ENCODE measurements at places on chromosomes 7 and 10.

DNA sequence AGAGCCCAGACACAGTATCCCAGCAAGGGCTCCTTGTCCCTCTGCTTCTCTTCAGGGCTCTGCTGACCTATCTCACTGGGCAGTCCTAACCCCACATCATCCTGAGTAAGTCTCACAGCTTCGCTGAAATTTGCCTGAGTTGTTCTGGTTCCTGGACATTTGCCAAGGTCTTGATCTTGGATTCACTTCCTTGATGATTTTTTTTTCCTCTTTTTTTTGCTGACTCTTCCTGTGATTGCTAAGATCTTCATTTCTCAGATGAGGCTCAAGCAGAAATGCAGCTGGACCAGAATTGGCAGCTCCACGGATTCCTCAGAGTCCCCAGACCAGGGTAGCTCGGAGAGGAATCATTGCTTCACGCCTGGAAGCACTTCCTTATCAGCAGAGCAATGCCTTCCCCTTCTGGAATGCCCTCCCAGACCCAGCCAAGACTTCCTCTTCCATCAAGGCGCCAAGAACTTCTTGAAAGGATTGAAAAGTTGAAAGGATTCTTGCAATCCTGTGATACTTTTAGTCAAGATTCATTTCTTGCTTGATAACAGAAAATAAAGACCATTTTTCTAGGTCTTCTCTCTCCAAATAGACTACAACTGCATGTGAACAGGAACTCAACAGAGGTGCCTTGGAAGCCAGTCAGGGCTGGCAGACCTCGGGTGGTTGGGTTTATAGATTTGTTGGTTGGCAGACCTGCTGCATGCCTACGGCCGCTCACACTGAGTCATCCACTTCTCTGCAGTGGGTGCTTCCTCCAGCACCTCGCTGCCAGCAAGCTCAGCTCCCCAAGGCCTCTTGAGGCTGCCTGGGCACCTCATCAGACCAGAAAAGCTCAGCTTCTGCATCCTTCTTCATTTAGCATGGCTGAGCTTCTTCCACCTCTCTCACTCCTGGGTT is 8.8 kb upstream of the AFAP1L2 start:
- H3K36me3 ChIP-seq = no peaks in the 10 kb centered on the region
- no peak overlapping the region for H3K4me3 ChIP-seq
- peak overlapping the region; percentile 24 for H3K27ac ChIP-seq
- H3K27me3 ChIP-seq = no peaks in the 10 kb centered on the region
- DNase-seq = no peak
- peaks cover 20% of the 10 kb centered on the region for H3K4me1 ChIP-seq

GRCh38 chr10:117518246-117518645 is 24.3 kb upstream of the EMX2 start:
- no peaks in the 10 kb centered on the region for H3K27me3 ChIP-seq
- peaks cover 4% of the 10 kb centered on the region for H3K4me1 ChIP-seq
- H3K36me3 ChIP-seq = no peaks in the 10 kb centered on the region
- no peak overlapping the region for H3K27ac ChIP-seq
- DNase-seq = peak; percentile 32

- no peaks in the 10 kb centered on the region for H3K36me3 ChIP-seq
- DNase-seq = no peak
- peak overlapping the region; percentile 92 for H3K27ac ChIP-seq
Observed at GRCh38 chr7:76364198-76364584, 5.4 kb upstream of the YWHAG start.

DNA sequence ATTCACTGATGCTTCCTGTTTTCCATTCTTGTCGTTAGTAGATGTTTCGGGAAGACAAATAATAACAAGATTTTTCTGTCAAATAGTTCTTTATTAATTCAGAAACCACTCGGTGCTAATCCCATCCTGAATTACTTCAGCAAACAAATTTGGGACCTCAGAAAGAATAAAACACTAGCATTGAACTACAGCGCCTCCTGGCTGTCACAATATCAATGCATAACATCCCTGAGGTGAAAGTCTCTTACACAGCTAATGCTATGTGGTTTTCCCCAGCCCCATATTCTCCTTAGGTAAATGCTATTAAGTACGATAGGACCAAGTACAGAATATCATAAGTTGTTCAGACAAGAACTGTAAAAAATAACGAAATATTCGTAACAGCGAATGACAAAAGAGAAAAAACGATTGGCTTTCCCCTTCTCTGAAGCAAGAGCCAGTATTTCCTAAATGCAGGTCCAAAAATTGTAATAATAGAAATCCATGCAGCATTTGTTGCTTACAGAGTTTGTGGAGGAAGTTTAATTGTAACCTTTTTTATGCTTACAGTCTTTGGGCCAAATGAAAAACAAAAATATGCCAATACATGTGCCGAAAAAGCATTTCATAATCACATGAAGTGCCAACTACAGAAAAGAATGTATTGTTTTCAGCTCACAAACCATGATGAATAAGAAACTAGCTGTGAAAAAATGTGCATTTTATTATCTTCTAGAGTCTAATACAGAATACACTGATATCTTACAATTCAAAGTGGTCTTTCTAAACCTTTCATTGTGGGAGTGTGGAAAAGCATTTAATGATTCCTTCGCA is 47.3 kb downstream of the MYPN start:
- no peaks in the 10 kb centered on the region for H3K36me3 ChIP-seq
- H3K4me1 ChIP-seq = peaks cover 21% of the 10 kb centered on the region
- no peak overlapping the region for H3K4me3 ChIP-seq

GRCh38 chr7:123749537-123749857 is 694 bp upstream of the WASL start:
- peak overlapping the region; percentile 79 for H3K4me3 ChIP-seq
- H3K27ac ChIP-seq = peak overlapping the region; percentile 98
- no peak for DNase-seq
- no peaks in the 10 kb centered on the region for H3K36me3 ChIP-seq

DNA sequence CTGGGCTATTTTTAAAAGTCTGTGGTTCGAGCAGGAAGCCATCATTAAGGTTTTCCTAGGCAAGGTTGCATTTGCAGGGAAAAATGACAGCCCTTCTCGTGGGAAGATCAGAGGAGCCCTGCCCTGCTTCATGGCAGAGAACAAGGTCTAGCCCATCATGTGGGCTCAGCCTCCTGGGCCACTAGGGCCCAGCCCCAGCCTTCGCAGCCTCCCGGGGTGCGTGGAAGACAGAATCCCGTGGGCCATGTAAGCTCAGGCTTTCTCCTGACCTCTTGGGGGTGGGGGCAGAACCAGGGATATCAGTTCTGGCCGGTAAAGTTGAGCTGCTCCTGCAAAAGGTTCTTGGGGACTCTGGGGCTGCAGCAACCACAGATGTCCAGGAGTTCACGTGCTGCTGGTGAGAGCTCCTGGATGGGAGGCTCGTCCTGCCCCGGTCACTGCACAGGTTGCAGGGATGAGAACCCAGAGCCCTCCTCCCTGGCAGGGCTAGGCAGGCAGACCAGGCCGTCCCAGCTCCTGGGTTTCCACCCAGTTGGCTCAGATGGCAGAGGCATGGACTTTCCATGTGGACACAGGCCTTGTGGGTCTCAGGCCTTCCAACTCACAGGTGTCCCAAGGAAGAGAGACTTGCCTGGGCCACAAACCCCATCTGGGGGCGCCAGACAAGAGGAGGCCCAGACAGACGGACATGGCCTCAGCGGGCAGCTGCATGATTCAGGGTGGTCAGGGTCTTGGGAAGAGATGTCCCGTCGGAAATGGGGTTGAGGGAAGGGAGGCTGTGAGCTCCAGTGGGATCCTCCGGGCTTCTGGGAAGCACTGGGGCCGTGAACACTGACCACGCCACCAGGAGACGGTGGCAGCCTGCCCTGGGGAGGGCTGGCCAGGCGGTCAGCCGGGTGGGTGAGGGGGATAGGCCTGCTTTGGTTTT is 126.2 kb downstream of the NEURL1 start:
- DNase-seq = no peak
- H3K27ac ChIP-seq = peak overlapping the region; percentile 24
- H3K36me3 ChIP-seq = peaks cover 76% of the 10 kb centered on the region
- peaks cover 88% of the 10 kb centered on the region for H3K4me1 ChIP-seq
- no peak overlapping the region for H3K4me3 ChIP-seq

- H3K36me3 ChIP-seq = no peaks in the 10 kb centered on the region
- H3K27ac ChIP-seq = no peak overlapping the region
- no peak for DNase-seq
- no peak overlapping the region for H3K4me3 ChIP-seq
Observed at GRCh38 chr10:119197921-119198320, 9.4 kb upstream of the GRK5 start.

- no peaks in the 10 kb centered on the region for H3K36me3 ChIP-seq
- H3K27ac ChIP-seq = no peak overlapping the region
- DNase-seq = no peak
- H3K4me1 ChIP-seq = no peaks in the 10 kb centered on the region
- no peaks in the 10 kb centered on the region for H3K27me3 ChIP-seq
Observed at GRCh38 chr7:72020311-72020710, 391.8 kb downstream of the CALN1 start.

GRCh38 chr7:75640201-75640600 is 98.5 kb downstream of the HIP1 start:
- no peaks in the 10 kb centered on the region for H3K27me3 ChIP-seq
- no peak overlapping the region for H3K27ac ChIP-seq
- peak overlapping the region; percentile 63 for H3K4me3 ChIP-seq
- peaks cover 22% of the 10 kb centered on the region for H3K4me1 ChIP-seq

DNA sequence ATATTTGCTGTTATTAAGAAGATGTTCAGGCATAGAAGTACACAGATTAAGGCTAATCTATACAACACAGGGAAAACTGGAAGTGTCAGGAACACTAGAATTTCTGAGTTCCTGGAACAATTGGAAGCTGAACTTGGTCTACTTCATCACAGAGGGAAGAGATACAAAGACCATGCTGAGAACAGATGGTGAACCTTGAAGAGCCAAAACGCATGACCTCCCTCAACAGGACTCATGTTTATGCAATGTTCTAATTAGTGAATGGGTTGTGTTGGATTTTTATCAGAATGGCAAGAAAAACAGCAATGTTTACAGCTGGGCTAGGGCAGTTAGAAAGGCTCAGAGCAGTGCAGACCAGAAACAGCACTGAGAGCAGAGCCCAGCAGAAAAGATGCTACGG is 94.9 kb downstream of the SFMBT2 start:
- no peak overlapping the region for H3K27ac ChIP-seq
- H3K4me1 ChIP-seq = peaks cover 20% of the 10 kb centered on the region
- no peaks in the 10 kb centered on the region for H3K36me3 ChIP-seq
- H3K27me3 ChIP-seq = no peaks in the 10 kb centered on the region
- DNase-seq = no peak

- peak; percentile 55 for DNase-seq
- H3K4me3 ChIP-seq = no peak overlapping the region
- H3K27me3 ChIP-seq = peaks cover 11% of the 10 kb centered on the region
- no peak overlapping the region for H3K27ac ChIP-seq
Observed at GRCh38 chr10:132460691-132461090, 63.7 kb downstream of the PWWP2B start.

DNA sequence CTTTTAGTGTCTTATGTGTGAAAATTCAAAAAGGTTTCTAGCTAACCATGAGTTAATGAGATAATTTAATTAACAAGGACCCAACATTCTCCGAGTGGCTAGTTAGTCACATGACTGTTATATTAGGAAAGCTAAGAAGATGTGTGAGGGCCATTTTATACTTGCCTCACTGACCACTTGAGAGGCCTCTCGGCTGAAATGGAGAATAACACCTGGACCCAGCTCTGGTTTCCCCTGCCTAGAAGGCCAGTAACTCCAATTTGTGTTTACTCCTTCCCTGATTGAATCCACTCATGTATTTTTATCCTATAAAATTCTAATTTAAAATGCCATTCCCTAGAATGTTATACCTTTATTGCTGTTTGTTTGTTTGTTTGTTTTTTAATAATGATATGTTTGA is 1091.2 kb downstream of the KCNMA1 start:
- no peak overlapping the region for H3K27ac ChIP-seq
- peaks cover 3% of the 10 kb centered on the region for H3K4me1 ChIP-seq
- no peaks in the 10 kb centered on the region for H3K36me3 ChIP-seq
- DNase-seq = no peak

DNA sequence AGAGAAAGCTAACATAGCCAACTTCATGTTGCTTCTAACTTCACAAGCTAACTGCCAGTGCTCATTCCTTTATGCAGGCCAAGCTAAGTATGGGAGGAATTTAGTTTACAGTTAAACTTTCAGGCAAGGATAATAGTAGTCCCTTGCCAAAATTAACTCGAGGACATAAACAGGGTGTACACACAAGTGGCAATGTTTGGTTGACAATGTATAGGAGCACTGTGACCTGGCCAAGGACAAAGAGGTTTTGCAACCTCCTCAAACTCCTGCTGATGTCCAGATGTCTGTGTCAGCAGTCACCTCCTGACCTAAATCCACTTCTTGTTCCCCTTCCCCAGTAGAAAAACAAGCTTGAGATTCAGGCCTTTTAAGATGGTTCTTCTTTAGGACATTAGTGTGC is 494.6 kb upstream of the KLF6 start:
- no peaks in the 10 kb centered on the region for H3K36me3 ChIP-seq
- no peaks in the 10 kb centered on the region for H3K27me3 ChIP-seq
- no peak overlapping the region for H3K4me3 ChIP-seq
- H3K4me1 ChIP-seq = peaks cover 30% of the 10 kb centered on the region
- DNase-seq = no peak
- H3K27ac ChIP-seq = peak overlapping the region; percentile 76

GRCh38 chr7:101113836-101114235 is 13.1 kb upstream of the SERPINE1 start:
- no peak overlapping the region for H3K4me3 ChIP-seq
- no peak for DNase-seq
- no peak overlapping the region for H3K27ac ChIP-seq
- H3K36me3 ChIP-seq = no peaks in the 10 kb centered on the region
- H3K27me3 ChIP-seq = no peaks in the 10 kb centered on the region

- H3K27ac ChIP-seq = no peak overlapping the region
- peaks cover 13% of the 10 kb centered on the region for H3K4me1 ChIP-seq
- no peak for DNase-seq
- no peak overlapping the region for H3K4me3 ChIP-seq
Observed at GRCh38 chr7:80844916-80845315, 73.9 kb downstream of the SEMA3C start.

DNA sequence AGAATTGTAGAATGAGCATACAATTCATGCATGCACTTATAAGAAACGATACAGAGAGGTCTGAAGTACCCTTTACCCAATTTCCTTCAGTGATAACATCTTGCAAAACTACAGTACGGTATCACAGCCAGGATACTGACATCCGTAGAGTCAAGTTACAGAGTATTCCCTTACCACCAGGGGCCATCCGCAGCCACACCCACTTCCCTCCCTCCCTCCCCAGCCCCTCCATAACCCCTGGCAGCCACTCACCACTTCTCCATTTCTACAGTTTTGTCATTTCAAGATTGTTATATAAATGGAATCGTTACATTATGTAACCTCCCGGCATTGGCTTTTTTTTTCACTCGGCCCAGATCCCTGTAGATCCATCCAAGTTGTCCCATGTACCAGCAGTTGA is 113.6 kb upstream of the RET start:
- H3K4me3 ChIP-seq = no peak overlapping the region
- H3K27me3 ChIP-seq = no peaks in the 10 kb centered on the region
- no peak overlapping the region for H3K27ac ChIP-seq
- no peaks in the 10 kb centered on the region for H3K36me3 ChIP-seq
- DNase-seq = no peak
- H3K4me1 ChIP-seq = peaks cover 26% of the 10 kb centered on the region

GRCh38 chr10:120400601-120401000 is 56.4 kb upstream of the PLPP4 start:
- no peak for DNase-seq
- H3K4me3 ChIP-seq = no peak overlapping the region
- H3K4me1 ChIP-seq = peaks cover 7% of the 10 kb centered on the region
- no peaks in the 10 kb centered on the region for H3K27me3 ChIP-seq
- H3K36me3 ChIP-seq = no peaks in the 10 kb centered on the region

- no peak for DNase-seq
- peaks cover 10% of the 10 kb centered on the region for H3K27me3 ChIP-seq
- no peaks in the 10 kb centered on the region for H3K4me1 ChIP-seq
- no peaks in the 10 kb centered on the region for H3K36me3 ChIP-seq
- no peak overlapping the region for H3K27ac ChIP-seq
Observed at GRCh38 chr10:123786306-123786705, 105.3 kb downstream of the CPXM2 start.

Measured in suprapubic skin (tissue), 4 donors.